ENCODE measurements at places on chromosomes 16 and 17.
A peak's percentile ranks its signal among the peaks of the same experiment; 100 is the strongest.

DNA sequence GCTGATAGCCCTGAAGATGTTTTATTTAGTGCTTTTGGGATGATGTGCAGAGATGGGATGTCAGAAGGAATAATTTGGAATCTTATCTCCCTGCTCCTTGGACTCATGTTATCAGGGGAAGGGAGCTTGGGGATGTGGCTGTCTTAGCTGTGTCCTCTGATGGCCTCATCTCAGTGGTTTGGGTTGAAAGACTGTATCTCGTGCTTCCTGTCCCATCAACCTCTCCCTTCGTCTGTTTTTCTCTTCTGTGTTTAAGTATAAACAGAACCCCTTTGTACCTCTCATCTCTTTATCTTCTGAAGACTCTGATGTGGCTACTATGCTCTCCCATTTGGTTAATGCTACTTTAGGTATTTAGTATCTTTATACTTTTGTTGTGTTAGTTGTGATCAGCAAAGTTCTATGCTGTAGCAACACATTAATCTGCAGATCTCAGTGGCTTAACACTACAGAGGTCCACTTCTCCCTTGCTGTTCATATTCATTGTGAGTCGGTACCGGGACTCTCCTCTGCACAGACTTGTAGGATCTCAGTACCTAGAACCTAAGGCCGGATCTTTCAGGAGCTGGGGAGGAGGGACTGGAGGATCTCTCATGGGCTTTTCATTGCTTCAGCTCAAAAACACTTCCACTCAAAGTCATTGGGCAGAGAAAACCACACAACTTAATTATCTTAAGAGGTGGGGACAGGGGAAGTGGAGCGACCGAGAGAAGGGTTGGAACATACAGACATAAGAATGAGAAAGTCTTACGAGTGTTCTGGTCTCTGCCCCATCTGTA, 28.8 kb downstream of the PRKCA start:
- DNase-seq = no peak

GRCh38 chr17:45705123-45706009, 78.8 kb upstream of the CRHR1 start:
- no peak for DNase-seq

DNA sequence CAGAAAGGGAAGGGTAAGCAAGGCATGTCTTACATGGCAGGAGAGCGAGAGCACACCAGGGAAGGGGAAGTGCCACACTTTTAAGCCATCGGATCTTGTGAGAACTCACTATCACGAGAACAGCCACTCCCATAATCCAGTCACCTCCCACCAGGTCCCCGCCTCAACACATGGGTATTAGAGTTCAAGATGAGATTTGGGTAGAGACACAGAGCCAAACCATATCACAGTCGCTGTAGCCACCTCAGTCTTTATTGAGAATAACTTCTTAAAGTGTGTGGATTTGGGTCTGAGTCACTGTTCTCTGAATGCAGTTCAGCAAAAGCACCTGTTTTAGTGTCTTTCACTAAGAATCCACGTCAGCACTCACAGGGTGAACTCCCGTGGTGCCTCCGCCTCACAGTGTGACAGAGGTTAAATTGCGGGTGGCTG, 195.2 kb upstream of the CHMP6 start:
- DNase-seq = no peak

GRCh38 chr17:37106049-37106448, 157.3 kb downstream of the AATF start:
- DNase-seq = no peak

DNA sequence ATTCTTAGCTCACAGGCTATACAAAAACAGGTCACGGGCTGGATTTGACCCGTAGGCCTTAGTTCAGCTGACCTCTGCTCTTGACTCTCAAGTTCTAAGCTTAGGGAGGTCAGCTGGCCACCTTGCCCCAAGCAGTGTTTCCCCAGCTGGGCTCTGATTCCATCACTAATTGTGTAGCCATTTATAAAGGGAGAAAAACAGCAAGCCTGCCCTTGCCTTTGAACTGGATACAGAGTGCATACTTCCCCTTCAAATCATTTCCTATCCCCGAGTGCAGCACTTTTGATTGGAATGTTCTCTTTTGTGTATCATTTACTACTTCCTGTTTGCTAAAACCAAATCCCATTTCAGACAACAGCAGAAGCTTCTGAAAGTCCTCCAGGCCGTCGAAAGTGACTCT, 153.6 kb downstream of the KATNIP start:
- no peak for DNase-seq

DNA sequence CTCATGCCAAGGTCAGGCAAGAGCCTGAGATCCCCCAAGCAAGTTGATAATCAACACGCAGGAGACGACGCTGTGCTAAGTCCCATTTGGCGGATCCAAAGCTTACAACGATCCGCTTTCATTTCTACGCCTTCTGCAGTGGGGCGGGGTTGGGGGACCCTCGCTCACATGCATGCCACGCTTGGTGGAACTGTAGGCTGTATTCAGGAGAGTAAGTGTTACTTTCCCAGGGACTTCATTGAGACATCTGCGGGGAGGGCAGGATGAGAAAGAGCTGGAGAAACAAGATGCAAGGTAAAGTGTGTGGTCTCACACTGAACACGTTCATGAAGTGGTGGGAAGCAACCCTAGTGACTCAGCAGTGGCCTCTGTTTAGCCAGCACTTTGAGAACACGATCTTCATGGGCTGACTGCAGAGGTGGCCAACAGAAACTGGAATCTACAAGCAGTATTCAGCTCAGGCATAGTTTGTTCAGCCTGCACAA, 100.5 kb downstream of the XYLT1 start:
- no peak for DNase-seq

GRCh38 chr16:88421871-88422433, 31.1 kb upstream of the ZFPM1 start:
- DNase-seq = no peak

DNA sequence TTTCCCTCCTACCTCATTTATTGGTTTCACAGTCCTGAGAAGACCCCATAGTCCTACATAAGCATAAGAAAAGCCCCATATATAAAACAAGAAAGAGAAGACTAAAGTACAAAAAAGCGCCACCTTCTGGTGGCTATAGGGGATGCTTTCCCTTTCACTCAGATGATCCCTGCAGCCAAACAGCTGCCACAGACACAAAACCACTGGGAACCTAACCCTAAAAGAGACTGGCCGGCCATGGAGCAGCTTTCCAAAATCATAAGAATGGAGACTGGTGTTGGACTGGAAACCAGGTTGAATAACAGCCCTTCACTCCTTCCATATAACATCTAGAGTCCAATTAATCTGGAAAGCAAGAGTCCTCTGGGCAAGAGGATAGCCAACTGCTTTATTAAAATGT, 11.4 kb downstream of the DYNC1LI2 start:
- no peak for DNase-seq

DNA sequence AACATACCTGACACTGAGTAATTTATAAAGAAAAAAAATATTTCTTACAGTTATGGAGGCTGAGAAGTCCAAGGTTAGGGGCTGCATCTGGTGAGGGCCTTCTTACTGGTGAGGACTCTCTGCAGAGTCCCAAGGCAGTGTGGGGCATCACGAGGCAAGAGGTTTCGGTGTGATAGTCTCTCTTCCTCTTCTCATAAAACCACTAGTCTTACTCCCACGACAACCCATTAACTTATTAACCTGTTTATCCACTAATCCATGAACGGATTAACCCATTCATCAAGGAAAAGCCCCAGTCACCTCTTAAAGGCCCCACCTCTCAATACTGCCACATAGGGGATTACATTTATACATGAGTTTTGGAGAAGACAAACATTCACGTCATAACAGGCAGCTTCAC, 20.1 kb downstream of the CIITA start:
- DNase-seq = no peak

DNA sequence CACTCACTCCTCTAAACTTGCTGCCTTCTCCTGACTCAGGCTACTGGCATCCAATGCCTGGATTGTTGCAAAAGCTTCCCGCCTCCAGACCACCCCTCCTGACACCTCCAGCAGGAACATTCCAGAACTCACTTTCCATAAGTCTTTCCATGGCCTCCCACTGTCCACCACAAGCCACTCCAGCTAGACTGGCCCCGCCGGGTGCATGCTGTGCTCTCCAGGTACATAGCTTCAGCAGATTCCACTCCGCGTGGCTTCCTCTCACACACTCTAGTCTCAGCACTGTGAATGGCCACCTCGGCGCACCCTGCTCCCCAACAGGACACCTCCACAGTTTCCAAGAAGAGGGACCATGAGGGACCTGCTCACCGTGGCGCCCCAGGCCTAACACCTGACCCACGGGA, 25.9 kb upstream of the FAAP100 start:
- no peak for DNase-seq

DNA sequence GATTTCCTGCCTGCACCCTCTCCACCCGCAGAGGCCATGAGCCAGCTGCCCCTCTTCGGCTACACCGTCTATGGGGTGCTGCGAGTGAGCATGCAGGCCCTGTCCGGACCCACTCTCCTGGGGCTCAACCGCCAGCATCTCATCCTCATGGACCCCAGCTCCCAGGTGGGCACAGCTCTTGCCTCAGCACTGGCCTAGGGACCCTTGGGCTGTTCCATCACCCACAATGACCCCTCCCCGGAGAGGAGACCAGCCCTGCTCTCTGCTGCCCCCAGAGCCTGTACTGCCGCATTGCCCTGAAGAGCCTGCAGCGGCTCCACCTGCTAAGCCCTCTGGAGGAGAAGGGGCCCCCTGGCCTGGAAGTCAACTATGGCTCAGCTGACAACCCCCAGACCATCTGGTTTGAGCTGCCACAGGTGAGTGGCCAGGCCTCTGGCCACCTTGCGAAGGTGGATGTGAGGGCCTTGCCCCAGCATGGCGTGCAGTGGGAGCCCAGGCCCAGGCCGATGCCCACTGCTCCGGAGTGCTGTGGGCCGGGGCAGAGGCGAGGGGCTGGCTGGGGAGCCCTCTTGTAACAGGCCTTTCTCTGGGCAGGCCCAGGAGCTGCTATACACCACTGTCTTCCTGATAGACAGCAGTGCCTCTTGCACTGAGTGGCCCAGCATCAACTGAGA, 7.3 kb upstream of the SMIM5 start:
- peak; percentile 37 for DNase-seq

Data from NCI-H1436 (cell line).